ENCODE measurements at places on chromosomes 4 and X. TPM values are rescaled to one million over a fixed set of nuclear protein-coding genes. Genes with fewer than 3 reads are reported as not detected.

- no peak for DNase-seq
Measured at GRCh38 chrX:15116900-15117299, 153.0 kb downstream of the ASB9 start.

The FGF2 gene
- 13.8 TPM for total RNA-seq

GRCh38 chr4:56633486-56633885, 47.6 kb downstream of the HOPX start:
- no peak for DNase-seq

- DNase-seq, result no peak
Measured at GRCh38 chr4:145820407-145820806, 118.2 kb downstream of the ZNF827 start.

DNA sequence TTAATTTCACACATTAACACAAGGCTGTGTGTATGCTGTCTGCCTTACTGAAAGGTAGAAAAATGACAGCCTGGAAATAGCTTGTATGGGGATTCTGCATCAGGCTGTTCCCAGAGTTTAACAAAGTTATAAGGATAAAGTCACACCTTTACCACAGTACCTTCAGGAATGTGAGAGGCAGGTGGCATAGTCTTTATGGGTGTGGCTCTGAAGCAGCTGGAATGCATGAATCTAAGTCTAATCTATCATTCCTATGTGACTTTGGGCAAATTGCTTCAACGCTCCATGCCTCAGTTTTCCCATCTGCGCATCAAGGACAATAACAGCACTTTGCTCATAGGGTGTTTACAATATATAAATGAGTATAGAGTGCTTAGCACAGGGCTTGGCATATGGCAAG, 84.2 kb upstream of the EGFL6 start:
- DNase-seq, result no peak

Measured in activated CD4-positive, alpha-beta T cell treated with anti-CD3 and anti-CD28 coated beads, Interleukin-2, amount 10 ng/mL, durations not matched to agents 24 days and 14 days (primary cell).